Activated naive CD8-positive, alpha-beta T cell treated with anti-CD3 and anti-CD28 coated beads, Interleukin-2, amount 10 ng/mL, durations not matched to agents 7 days and 5 days (primary cell): ENCODE measurements at places on chromosomes 4 and X.

DNA sequence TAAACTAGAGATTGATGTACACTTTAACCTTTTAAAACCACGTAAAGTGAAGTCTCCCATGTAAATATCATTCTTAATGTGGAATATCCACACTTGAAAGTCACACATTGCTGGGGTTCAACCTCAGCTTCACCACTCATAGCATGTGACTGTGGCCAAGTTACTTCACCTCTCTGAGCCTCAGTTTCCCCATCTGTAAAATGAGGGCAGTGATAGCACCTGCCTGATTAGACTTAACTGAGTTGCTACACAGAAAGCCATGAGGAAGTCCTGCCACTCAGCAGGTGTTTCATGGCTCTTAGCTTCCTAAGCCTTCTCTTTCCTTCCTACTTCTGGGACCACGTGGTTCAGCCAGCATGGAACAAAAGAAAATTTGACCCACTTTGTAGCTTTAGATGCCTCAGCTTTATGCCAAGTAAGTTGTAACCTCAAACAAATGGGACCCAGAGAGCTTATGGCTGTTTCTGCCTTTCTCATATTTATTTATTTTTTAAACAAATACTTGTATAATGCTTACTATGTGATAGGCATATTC lies 277.3 kb upstream of the KLF3 start:
- no peak for DNase-seq

- no peak for DNase-seq
Observed at GRCh38 chr4:81504112-81505003, 32.7 kb upstream of the RASGEF1B start.

GRCh38 chr4:124060261-124060918 lies 652.1 kb downstream of the ANKRD50 start:
- DNase-seq, result no peak

GRCh38 chr4:183098723-183099536 lies at the start of gene WWC2:
Gene WWC2 (plus strand): TSS chr4:183099257. CDS start chr4:183099492, 235 bp downstream.
- peak; percentile 68 for DNase-seq

DNA sequence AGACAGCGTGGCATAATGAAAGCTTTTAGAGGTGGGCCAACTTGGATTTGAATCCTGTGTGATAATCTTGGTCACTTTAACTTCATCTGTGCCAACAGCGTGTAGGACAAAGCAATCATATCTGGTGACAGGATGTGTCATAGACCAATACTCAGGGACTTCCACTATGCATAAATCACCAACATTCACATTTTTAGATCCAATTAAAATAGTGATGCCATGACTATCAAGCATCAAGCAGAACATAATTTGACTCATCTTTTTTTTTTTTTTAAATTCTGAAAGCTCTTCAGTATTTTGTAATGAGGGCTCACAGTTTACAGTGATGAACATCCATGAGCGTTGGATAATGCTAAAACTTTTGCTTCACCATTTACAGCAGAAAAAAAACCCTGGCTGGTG lies 27.3 kb upstream of the RAPGEF2 start:
- DNase-seq, result no peak

DNA sequence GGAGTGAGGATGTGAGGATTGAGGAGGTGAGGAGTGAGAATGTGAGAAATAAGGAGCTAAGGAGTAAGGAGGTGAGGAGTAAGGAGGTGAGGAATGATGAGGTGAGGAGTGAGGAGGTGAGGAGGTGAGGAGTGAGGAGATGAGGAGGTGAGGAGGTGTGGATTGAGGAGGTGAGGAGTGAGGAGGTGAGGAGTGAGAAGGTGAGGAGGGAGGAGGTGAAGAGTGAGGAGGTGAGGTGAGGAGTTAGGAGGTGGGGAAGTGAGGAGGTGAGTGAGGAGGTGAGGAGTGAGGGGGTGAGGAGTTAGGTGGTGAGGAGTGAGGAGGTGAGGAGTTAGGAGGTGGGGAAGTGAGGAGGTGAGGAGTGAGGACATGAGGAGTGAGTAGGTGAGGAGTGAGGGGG lies 74.8 kb upstream of the MXD4 start:
- DNase-seq, result no peak

- no peak for DNase-seq
Observed at GRCh38 chr4:1271686-1272085, 18.0 kb upstream of the MAEA start.

DNA sequence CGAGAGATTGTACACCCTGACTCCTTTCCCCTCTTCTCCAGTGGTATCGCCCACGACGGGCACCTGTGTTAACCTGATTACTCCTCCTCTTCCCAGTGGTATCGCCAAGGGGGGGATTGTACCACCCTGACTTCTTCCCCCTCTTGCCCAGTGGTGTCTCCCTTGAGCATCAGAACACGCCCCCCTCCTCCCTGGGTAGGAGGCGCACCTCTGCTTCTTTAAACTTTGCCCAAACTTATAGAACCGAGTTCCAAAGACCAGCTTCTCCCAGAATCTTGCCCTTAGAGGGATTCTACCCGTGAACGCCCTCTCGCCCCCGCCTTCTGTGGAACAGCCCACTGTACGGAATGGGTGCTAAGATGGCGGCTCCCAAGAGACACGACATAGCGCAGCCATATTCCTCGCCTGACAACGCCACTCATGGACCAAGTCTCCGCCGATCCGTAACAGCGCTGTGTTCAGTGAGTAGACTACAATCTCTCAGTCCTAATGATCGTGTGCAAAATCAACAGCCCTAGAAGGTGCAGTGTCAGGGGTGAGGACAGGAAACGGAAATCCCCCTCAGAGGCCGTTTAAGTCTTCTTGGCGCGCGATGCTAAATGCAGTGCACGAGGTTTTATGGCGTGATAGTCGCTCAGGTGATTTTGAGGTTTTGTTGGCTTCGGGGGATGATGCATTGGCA lies 4.2 kb upstream of the ZNF157 start:
- DNase-seq, result peak; percentile 65

- no peak for DNase-seq
Observed at GRCh38 chr4:189804894-189805293, 135.8 kb upstream of the FRG1 start.

- DNase-seq, result no peak
Observed at GRCh38 chr4:143399113-143399949, 62.7 kb downstream of the GAB1 start.

DNA sequence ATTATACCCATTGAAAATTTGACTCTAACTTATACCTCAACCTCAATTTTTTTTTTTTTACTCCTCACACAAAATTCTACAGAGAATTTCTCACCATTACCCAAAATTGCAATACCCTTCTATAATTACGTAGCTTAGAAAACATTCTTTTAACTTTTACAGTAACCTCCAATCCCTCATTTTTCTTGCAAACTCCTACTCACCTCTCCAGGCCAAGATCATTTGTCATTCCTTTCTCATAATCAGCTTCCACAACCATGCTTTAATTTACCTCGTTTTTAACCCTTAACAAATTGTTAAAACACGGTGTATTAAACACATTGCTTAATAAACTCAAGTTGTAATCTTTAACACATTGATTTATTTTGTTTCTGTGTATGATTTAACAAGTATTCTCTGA lies 289.7 kb upstream of the TRAM1L1 start:
- DNase-seq, result no peak

GRCh38 chr4:622071-622995 lies 3.0 kb upstream of the PDE6B start:
- no peak for DNase-seq

GRCh38 chr4:25449688-25450087 lies 72.6 kb downstream of the ANAPC4 start:
- DNase-seq, result no peak

- no peak for DNase-seq
Observed at GRCh38 chr4:125262502-125262901, 52.3 kb upstream of the FAT4 start.

- peak; percentile 27 for DNase-seq
Observed at GRCh38 chrX:153764786-153765137, 713 bp downstream of the PLXNB3 start.

DNA sequence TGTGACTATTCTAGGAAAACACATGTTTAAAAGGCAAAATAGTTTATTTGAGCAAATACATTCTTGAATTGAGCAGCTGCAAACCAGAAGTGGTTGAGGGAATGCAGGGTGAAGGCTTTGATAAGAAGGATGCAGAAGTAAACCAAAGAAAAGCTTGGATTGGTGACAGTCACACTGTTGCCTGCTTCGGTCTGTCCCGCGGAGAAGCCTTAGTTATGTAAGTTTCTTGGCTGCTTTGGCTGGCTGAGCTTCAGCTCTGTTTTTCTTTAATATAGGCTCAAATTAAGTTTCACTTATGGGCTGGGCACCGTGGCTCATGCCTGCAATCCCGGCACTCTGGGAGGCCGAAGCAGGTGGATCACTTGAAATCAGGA lies 67.6 kb downstream of the FAM53A start:
- no peak for DNase-seq

DNA sequence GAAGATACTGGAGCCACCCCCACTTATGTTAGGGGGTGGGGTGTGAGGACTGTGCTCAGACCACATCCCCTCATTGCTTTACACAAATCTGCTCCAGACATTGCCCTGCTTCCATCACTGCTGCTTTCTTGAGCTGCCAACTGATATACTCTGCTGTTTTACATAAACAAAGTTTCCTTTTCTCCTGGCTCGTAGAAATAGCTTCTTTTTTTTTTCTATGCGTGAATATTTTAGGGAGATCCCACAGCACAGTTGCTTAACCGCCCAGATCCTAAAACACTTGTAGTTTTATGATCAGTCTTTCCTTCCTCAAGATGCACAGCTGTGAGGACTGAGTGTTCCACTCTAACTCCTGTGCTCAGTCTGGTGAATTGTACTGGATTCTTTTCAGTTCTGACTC lies 768.4 kb downstream of the PCDH18 start:
- DNase-seq, result no peak

GRCh38 chr4:137309424-137309823 lies 222.9 kb downstream of the PCDH18 start:
- no peak for DNase-seq

GRCh38 chrX:74018253-74018652 lies 285.7 kb upstream of the ZCCHC13 start:
- no peak for DNase-seq

DNA sequence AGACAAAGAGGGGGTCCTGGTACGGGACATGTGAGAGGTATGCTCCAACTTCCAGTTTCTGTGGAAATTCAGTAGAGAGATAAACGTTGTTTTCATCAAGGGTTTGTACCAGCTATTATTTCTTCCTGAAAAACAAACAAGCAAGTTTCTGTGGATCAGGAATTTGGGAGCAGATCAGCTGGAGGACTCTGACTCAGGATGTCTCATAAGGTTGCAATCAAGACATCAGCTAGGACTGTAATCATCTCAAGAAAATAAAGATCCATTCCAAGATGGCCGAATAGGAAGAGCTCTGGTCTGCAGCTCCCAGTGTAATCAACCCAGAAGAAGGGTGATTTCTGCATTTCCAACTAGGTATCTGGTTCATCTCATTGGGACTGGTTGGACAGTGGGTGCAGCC lies 23.5 kb upstream of the NFKB1 start:
- no peak for DNase-seq

GRCh38 chr4:80592950-80593349 lies 257.4 kb downstream of the CFAP299 start:
- DNase-seq, result no peak

GRCh38 chrX:47209508-47210238 lies 8.8 kb upstream of the CDK16 start:
- no peak for DNase-seq

DNA sequence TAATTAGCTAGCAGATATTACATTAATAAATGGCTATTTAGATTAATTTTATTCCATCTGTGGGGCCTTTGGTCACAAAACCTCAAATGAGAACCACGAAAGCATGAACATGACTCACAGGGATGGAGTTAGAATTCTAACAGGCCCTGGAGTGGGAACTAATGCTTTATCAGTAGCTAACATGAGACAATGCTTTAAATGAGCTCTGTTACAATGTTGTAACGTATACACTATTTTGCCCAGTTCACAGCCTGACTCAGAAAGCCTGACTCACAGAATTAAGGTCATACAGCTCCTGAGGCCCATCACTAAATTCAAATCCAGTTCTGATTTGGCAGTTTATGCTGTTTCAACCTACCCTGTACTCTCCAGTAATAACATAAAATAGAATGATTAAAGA lies 23.2 kb downstream of the VEGFC start:
- no peak for DNase-seq

DNA sequence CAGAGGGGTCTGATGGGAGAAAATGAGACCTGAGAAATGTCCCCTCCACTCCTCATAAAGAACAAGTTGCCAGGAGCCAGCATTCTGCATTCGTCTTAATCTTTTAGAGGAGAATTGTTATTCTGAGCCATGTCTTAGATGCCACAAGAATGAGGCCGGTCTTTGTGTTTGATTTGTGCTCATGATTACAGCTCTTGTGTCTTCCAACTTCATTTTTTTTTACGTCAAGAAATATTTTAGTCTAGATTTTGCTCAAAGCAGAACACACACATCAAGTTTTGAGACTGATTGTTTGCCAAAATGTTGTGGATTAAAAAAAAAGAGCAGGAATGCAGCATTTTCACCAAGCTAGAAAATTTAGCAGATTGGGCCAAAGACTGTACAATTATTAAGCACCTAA lies 130.6 kb upstream of the PITX2 start:
- no peak for DNase-seq

GRCh38 chrX:120402369-120402768 lies 40.5 kb downstream of the ATP1B4 start:
- no peak for DNase-seq

GRCh38 chrX:16977771-16978170 lies 31.3 kb downstream of the REPS2 start:
- DNase-seq, result no peak

- no peak for DNase-seq
Observed at GRCh38 chr4:103415801-103416200, 217.7 kb upstream of the CENPE start.

- no peak for DNase-seq
Observed at GRCh38 chrX:1727531-1728027, 112.7 kb downstream of the ASMT start.

DNA sequence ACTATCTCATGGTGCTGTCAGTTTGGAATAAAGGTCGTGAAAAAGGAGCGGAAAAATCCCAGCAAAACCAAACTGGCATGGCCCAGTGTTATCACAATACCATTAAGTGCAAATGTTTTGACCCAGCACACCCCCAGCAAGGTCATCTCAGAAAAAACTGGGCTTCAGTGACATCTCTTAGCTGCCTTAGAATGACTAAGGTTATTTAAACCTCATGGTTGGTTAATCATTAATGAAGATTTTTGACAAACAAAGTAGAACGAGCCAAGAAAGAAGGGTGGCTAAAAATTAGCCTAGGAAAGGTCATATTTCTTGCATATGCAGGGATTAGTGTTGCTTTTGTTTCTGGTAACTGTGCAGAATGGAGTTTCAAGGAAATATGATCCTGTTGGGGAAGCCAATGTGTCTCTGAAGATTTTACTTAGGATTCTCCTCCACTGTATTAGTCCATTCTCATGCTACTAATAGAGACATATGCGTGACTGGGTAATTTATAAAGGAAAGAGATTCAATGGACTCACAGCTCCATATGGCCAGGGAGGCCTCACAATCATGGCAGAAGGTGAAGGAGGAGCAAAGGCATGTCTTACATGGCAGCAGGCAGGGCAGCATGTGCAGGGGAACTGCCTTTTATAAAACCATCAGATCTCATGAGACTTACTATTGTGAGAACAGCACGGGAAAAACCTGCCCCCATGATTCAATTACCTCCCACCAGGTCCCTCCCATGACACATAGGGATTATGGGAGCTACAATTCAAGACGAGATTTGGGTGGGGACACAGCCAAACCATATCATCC lies 83.5 kb downstream of the CHRNA9 start:
- DNase-seq, result no peak

GRCh38 chrX:105869701-105870100 lies 47.4 kb downstream of the NRK start:
- no peak for DNase-seq
